Stromal cell of bone marrow (primary cell): ENCODE measurements at places on chromosomes 6 and 20.

- peak; percentile 79 for DNase-seq
Observed at GRCh38 chr6:14542670-14543366, 425.2 kb downstream of the CD83 start.

GRCh38 chr6:111406200-111406721 lies 76.8 kb downstream of the REV3L start:
- no peak for DNase-seq

- peak; percentile 48 for DNase-seq
Observed at GRCh38 chr20:24098886-24099285, 110.3 kb upstream of the GGTLC1 start.

DNA sequence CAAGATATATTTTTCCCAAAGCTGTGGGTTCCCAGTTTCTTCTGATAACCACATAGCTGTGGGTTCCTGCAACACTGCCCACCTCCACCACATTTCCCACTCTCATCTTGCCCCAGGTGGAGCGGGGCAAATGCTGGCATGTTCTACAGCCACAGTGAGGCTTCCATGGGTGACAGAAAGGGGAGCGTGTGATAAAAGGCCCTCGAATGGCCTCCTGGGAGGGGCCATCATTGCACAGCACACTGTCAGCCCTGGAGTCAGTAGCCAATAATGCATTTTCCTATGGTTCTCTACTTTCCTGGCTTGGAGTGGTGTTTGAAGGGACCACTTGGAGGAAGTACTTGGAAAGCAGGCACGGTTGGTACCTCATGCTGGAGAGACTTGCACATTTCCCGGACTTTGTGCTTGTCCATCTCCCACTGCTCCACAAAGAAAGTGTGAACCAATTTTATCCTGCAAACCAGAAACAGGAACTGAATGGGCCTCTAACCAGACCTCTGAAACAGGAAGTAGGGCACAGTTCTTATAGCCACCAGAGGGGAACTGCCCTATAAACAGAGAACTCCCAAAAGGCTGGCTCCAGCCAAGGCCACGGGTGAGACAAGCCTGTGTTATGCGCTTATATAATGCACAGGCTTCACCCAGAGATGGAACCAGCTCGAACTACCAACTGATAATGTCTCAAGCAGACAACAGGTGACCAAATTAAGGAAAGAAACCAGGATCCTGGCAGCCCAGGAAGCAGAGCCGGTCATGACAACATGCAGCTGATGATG lies 8.6 kb downstream of the MAP3K5 start:
- DNase-seq, result no peak

- DNase-seq, result no peak
Observed at GRCh38 chr20:43870484-43870883, 44.2 kb upstream of the TOX2 start.

DNA sequence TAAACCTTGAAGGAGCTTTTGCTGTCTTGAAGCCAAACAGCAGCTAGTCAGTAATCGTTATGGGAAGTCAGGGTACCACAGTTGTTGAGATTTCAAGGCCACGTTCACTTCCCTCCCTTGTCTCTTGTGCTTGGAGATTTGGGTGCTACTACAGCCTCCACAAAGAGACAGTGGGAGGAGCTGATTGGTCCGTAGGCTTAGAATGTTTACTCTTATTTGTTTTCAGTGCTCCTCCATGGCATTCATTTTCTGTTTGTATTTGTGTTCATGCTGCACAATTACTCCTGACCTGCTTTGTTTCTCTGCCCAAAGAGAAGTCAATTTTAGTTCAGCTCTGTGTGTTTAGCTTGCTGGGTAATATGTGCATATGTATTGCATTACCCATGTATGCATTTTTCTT lies 147.7 kb downstream of the PRL start:
- no peak for DNase-seq

- DNase-seq, result no peak
Observed at GRCh38 chr20:32522776-32523612, 62.1 kb downstream of the NOL4L start.

DNA sequence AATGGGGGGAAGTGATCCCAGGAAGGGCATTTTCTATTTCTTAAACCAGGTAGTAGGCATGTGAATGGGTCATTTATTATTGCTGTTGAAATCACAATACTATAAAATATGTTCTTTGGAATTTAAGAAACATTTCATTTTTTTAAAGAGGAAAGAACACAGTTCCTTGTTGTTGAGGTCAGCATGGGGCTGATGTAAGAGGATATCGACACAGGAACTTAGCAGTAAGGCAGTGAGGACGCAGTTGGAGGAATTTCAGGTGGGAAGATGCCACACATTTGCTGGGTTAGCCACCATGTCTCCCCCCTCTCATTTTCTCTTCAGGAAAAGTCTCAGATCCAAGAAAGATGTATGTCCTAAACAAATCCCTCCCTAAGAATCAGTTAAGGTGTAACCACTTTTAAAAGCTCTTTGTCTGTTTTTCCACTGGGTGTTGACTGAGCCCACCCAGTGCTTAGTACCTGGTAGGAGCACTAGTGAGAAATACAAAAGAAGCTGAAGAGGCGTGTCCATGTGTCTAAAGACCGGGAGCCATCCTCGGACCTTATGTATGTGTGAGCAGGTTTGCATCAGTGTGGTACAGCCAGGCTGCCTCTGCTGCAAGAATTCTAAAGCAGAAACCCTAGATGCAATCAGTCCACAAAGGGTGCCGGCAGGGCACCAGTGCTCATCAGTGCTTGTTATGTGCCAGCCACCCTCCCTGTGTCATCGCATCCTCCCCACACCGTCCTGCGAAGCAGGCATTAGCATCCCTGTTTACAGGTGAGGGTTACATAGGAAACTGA lies 98.9 kb downstream of the TCP11 start:
- DNase-seq, result no peak

DNA sequence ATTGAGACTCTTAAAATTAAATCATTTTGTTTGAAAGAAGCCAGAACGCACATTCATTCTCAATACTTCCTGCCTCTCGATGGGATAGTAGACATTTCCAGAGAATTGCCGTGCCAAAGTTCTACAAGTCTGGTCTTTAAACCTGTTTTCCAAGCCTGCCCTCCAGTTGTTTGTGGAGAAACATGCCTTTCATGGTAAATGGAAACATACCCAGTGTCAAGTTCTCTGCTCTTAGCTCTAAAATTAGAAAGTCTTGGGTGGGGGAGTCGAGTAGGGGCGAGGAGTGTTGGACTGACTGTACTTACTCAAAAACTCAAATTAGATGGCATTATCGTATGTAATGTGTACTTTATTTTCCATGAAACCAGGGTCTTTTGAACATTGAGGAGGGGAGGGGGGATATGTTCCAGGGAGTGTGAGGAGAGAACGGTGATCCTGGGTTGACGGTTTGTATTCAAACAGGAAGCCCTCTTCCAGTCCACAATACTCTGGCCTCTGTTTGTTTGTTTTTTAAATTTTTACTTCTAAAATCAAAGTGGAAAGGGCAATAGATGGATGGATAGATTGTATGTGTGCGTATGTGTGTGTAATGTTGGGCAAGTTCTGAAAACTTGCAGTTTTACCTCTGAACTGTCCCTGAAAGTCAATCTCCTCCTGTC lies 106.8 kb upstream of the ARMC2 start:
- DNase-seq, result no peak

DNA sequence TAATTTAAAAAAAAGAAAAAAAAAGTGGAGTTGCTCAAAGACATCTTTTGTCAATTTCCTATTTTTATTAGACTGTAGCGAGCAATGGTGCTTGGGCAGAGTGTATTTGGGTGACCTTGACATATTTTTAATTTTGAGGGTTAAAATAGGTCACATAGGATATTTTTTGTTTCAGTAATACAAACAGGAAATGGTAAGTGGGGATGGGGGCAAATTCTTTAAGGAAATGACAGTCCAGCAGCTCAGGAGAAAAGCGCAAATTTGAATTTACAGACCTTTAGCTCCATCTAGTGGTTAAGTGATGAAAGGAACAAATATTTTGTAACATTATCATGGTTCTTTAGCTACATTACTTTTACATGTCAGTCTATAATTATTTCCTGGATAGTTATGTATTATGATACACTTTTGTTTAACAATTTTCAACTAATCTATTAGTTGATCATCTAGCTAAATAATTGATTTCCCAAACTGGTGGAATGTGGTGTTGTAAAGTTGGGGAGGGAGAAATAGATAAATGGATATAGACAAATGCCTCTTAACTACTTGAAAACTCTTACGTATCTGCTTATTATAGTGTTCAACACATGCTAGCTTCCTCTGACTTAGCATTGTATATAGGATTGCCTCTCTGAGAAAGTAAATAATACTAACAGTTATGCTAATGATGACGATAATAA lies 10.0 kb downstream of the CITED2 start:
- DNase-seq, result no peak

DNA sequence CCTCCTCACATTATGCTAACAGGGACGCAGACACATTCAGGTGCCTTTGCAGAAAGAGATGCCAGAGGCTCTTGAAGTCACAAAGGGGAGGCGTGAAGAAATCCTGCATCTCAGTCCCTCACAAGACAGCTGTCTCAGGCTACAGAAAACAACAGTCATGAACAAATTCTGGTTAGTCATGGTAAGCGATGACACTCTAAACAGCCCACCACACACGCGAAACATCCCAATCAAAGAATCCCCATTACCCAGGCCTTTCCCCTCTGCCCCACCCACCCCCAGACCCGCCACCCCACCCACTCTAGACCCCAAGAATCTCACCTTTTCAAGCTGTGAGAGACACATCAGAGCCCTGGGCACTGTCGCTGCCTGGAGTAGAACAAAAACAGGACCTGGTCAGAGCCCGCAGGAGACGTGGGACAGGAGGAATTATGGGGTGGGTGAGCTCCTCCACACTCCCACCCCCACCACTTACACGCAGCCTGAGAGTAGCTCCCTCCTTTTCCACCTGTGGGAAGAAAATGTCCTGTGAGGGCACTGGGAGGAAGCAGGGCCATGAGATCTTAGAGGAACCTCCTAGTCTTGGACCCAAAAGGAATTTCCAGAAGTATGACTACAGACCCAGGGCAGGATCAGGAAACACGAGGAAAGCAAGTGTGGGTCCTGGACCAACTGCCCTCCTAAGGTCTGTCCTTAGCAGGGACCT lies 2.7 kb downstream of the HLA-B start:
- no peak for DNase-seq

DNA sequence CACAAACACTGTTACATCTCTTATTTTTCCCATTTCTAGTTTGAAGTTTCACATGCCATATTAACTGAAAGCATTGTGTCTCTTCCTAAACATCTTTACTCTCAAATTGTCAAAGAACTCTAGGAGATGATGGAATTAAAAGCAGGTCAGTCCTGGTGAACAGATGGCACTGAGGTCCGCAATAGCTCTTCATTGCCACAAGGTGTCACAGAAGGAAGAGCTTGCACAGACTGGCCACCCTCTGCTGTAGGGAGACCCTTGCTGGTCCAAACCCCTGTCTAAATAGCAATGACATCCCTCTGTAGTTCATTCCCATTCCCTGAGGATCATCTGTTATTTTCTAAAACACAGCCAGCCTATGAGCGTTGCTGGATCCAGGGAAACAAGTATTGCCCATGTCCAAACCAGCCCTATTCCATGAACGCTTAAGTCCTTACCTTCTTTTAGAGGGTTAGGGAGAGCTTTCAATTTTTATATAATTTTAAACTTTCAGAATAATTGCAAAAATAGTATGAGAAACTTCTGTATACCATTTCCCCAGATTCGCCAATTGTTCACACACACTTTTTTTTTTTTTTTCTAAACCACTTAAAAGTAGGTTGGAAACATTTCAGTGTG lies 10.1 kb upstream of the HDAC2 start:
- DNase-seq, result no peak

DNA sequence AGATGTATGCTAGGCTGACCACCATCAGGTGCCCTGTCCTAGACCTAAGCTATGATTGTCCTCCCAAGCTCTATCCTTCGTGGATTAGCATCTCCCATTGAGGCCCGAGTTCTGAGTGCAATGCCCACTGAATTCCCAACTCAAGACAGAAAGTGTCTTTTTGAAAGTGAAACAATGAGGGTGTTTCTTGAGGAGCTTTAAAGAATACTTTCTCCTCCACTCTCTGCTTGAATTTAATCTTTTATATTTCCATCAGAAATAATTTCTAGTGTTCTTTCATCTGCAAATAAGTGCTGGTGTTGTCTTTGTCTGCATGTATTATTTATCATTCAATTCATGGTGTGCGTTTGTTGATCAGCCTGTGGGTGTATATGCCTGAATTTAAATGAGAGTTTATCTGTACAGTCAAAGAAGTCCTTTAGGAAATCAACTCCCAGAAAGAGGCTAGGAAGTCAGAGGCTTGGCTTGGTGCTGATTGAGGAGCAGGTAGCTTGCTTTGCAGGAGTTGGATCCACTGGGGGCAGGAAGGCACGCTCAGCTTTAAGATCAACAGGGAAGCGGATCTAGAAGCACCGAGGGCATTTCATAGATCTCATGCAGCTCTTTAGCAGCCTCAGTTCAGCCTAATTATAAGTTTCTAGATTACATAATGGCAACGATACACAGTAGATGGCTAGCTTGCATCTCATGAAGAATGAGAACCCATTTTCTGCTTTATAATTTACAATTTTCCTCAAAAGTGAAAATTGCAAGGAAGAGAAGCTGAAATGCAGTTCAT lies 36.0 kb upstream of the CCN6 start:
- no peak for DNase-seq

DNA sequence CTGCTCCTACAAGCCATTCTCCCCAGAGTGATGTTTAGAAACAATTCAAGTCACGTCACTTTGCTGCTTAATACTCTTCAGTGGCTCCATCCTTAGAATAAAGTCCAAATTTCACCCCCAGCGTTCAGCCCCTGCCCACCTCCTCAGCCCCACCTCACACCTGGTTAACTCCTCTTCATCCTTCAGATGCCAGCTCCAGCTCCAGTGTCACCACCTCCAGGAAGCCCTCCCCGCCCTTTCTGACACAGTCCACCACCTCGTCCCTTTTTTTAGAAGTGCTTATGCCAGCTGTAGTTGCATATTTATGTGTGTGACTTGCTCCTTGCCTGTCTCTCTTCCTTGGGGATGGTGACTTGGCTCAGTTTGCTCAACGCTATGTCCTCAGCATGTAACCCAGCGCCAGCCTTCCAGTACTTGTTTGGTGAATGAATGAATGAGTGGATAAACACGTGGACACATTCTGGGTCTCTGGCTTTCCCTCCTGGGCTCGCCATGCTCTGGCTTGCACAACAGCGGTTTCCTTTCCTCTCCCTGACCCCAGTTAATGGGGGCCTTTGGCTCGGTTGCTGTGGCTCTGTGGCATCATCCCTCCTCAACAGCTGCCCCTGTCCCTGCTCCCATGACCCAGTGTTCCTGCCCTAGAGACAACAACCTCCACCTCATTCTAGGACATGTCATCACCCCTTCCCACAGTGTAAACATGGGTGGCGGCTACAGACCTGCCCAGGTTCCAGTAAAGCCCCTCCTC lies 3.7 kb upstream of the IP6K3 start:
- DNase-seq, result no peak

- no peak for DNase-seq
Observed at GRCh38 chr6:129276461-129276860, 393.5 kb downstream of the LAMA2 start.

DNA sequence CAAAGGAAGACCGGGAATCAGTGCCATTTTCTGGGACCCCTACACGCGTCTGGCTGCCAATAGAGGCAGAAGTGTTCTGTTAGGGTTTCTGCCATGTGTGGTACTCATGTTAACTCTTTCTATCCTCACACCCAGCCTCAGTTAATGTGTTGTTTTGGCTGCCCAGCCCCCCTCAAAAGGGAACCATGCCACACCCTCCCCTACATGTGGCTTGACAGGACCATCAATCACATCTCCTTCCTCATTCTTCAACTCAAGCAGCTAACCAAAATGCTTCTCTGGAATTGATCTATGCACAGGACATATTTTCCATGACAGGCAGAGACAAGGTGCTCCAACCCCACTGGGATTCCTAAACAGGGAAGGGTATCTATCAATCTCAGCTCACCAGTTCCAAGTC lies 22.0 kb downstream of the AHCY start:
- no peak for DNase-seq
